ENCODE measurements at places on chromosomes 1 and 21. TPM values are rescaled to one million over a fixed set of nuclear protein-coding genes. Genes with fewer than 3 reads are reported as not detected.

The FAM110D gene
- total RNA-seq: not detected

The CSF3R gene
- not detected for total RNA-seq

The IGSF3 gene
- total RNA-seq: under 0.01 TPM

The EPHB2 gene
- total RNA-seq: 8.7 TPM

The MMEL1 gene
- total RNA-seq: under 0.01 TPM

The SPRR2A gene
- not detected for total RNA-seq

The IQCC gene
- total RNA-seq: 1.8 TPM

The TDRD5 gene
- not detected for total RNA-seq

The ACADM gene
- 28.9 TPM for total RNA-seq

The CXADR gene
- total RNA-seq: 0.36 TPM

The S100B gene
- 0.29 TPM for total RNA-seq

The ANKRD35 gene
- total RNA-seq: 1.4 TPM

The MPL gene
- not detected for total RNA-seq

The CYP4Z1 gene
- not detected for total RNA-seq

The MIXL1 gene
- total RNA-seq: not detected

The YTHDF2 gene
- 63.0 TPM for total RNA-seq

The COA6 gene
- total RNA-seq: 20.3 TPM

The UBE2U gene
- total RNA-seq: not detected

The TBX19 gene
- total RNA-seq: 1.1 TPM

The OXCT2 gene
- total RNA-seq: 1.1 TPM

The MPZ gene
- 2.2 TPM for total RNA-seq

The DMBX1 gene
- total RNA-seq: not detected

The ANGPTL1 gene
- 12.1 TPM for total RNA-seq

The RPTN gene
- 0.36 TPM for total RNA-seq

The TAS1R1 gene
- 0.29 TPM for total RNA-seq

The DPT gene
- total RNA-seq: 2.4 TPM

The MX1 gene
- total RNA-seq: 33.3 TPM

The SELENBP1 gene
- 28.3 TPM for total RNA-seq

The UMODL1 gene
- total RNA-seq: not detected

The RGL1 gene
- 24.6 TPM for total RNA-seq

The GNG4 gene
- under 0.01 TPM for total RNA-seq

The BCAN gene
- not detected for total RNA-seq

The LCE2B gene
- total RNA-seq: not detected

The TBX15 gene
- 38.0 TPM for total RNA-seq

The NTNG1 gene
- total RNA-seq: 3.6 TPM

The U2AF1 gene
- 26.4 TPM for total RNA-seq

The OR2T33 gene
- not detected for total RNA-seq

The OR2AK2 gene
- total RNA-seq: not detected

The TMPRSS3 gene
- total RNA-seq: not detected

The DISC1 gene
- total RNA-seq: 10.3 TPM

The RGS8 gene
- not detected for total RNA-seq

The FNDC5 gene
- not detected for total RNA-seq

The FMN2 gene
- total RNA-seq: 11.2 TPM

The BRDT gene
- total RNA-seq: not detected

Data from osteoblast (primary cell).